ENCODE measurements at places on chromosomes 3 and 15.

DNA sequence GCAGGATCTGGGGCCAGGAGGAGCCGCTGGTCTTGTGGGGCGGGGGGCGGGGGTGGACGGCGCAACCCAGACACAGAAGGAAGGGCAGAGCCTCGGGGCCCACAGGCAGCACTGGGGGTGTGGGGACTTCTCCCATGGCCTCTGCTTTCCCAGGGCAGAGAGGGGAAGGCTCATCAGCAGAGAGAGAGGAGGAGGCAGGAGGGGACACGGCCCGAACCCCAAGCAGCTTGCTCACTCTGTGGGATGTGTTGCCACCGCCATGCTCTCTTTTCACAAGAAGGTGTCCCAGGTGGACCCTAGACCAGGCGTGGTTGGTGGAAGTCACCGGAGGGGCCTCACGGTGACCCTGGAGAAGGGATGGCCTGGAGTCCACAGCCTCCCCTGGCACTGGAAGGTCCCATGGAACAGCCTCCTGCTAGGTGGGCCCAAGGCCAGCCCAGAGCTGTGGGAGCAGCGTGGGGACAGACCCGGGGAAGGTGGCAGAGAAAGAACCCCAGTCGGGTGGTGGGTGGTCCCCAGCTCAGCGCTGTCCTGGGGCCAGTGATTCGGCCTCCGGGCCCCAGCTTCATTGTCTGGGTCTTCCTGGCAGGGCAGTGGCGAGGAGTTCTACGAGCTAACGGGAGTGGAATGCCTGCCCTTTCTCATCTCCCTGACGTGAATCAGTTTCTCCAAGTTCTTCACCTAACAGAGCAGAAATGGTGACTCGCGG lies 46.8 kb upstream of the PCSK6 start:
- no peak for DNase-seq

- no peak for DNase-seq
Measured at GRCh38 chr3:195696632-195697278, 24.0 kb upstream of the MUC20 start.

GRCh38 chr3:100968932-100969906 lies 24.0 kb downstream of the ABI3BP start:
- no peak for DNase-seq

GRCh38 chr15:46344115-46344724 lies 709.4 kb downstream of the SQOR start:
- no peak for DNase-seq

DNA sequence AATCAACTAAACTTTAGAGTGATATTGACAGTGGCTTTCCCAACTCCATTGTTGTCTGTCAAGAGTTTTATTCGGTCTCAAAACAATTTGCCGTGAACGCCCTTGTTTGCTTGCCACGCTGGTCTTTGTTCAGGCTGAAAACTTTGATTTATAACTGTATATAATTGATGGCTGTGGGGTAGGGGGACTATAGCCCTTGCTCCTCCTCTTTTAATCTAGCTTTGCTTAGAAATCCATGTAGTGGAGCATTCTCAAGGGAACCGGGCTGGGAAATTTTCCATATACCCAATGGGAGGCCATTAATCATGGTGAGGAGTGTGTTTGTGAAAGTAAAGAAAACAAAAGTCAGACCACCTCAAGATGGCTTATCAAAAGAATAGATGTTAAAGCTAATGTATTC lies 339.8 kb upstream of the RARB start:
- DNase-seq: no peak
